ENCODE measurements at places on chromosomes 5 and 9. TPM values are rescaled to one million over a fixed set of nuclear protein-coding genes. Genes with fewer than 3 reads are reported as not detected.

- no peak for DNase-seq
Measured at GRCh38 chr5:123451047-123451446, 27.8 kb upstream of the CEP120 start.

DNA sequence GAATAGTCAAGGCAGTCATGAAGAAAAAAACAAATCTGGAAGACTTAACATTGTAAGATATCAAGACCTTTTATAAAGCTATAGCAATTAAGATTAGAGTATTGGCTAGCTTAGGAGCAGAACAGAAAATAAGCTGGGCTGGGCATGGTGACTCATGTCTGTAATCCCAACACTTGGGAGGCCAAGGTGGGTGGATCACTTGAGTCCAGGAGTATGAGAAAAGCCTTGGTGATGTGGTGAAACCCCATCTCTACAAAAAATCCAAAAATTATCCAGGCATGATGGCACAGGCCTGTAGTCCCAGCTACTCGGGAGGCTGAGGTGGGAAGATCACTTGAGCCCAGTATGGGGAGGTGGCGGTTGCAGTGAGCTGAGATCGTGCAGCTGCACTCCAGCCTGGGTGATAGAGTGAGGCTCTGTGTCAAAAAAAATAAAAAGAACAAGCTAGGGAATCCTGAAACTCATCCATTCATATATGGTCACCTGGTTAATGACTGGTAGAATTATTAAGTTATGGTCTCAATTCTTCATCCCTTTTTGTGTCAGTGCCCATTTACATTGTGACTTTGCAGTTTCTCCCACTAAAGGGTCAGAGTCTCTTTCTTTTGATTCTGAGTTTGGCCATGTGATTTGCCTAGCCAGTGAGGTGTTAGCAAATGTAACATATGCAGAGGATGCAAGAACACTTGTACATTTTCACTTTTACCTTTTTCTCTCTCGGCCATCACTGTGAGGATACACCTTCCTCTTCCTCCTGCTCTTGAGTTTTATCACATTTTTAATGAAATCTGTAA, 144.6 kb upstream of the SGCD start:
- no peak for DNase-seq

DNA sequence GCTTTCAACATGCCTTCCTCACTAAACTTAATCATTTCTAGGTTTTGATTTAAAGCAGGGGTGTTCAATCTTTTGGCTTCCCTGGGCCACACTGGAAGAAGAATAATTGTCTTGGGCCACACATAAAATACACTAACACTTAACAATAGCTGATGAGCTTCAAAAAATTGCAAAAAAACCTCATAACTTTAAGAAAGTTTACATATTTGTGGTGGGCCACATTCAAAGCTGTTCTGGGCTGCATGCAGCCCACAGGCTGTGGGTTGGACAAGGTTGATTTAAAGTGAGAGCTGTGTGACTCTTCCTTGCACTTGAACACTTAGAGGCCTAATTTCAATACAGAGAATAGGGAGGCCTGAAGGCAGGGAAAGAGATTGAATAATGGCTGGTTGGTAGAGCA, 598.3 kb downstream of the EFNA5 start:
- DNase-seq: no peak

GRCh38 chr5:164680812-164681520, 1175.5 kb downstream of the MAT2B start:
- DNase-seq: no peak

- no peak for DNase-seq
Measured at GRCh38 chr9:117974108-117974507, 269.9 kb downstream of the TLR4 start.

TERT gene
- 27.1 TPM for total RNA-seq

All from H7 (cell line).